Testis (tissue), 5 donors: ENCODE measurements at places on chromosomes 1 and 21.

DNA sequence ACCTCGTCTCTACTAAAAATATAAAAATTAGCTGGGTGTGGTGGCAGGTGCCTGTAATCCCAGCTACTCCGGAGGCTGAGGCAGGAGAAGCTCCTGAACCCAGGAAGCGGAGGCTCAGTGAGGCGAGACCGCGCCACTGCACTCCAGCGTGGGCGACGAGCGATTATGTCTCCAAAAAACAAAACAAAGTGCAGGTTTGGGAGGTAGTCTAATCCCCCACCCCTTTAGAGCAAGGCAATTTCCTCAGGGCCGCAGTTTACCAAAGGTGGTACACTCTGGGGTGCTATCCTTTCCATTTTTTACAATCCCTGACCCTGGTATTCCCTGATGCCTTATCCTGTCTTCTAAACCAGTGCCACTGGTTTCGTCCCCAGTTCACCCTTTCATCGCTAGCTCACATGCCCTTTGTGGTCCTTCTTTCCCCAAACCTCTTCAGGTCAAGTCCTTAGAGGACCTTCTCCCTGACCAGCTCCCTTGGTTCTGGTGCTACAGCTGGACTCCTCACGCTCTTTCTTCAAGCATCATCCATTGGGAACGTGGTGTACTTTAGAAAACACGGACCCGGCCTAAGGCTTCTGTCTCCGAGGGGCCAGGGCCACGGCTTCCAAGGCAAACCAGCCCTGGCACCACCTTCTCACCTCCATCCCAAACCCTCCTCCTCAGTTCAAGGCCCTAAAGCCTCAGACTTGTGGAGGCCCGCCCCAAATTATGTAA, 873 bp downstream of the IFT25 start:
- peak; percentile 28 for DNase-seq

DNA sequence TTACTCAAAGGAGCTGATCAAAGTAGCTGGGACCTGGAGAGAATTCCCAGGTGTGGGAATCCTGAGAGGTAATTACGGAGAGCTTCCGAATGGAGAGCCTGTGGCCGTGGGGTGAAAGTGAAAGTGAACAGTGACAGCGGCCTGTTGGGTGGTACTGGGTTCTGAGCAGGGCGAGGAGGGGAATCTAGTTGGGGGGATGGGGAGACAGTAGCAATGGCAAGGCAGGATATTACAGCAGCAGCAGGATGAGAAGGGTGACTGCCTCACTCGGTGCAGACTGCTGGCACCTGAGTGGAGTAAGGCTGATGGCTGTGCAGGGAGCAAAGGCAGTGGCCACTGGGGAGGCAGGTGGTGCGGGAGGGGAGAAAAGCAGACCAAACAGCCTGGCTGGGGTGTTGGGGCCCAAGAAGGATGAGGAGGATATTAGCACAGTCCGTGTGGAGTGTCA, 70.3 kb upstream of the PRDX6 start:
- DNase-seq, result no peak

DNA sequence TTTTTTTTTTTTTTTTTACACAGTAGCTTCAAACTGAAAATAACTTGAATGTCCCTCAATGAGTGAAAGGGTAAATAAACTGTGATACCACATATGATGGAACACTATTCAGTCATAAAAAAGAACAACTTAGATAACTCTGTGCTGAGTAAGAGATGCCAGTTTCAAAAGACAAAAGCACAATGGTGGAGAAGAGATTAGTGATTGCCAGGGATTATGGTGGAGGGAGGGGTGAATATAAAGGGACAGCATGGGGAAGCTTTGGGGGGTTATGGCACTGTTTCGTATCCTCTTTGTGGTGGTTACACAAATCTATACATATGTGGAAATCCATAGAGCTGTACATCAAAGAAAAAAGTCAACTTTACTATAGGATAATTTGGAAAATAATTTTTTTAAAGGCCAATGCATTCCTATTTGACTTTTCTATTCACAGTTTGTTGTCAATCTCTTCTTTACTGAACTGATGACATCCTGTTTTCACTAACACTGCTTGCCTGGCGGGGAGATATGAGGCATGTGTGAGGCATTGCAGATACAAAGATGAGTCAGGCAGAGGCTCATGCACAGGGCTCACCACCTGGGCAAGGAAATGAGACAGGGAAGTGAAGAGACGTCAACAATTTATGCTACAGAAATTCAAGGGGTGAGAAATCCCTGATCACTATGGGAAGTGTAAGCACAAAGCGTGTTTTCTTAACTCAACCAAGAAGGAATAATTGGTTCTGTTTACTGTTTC, 302.7 kb downstream of the DUSP10 start:
- no peak for DNase-seq

GRCh38 chr1:232291681-232292080, 338.3 kb downstream of the SIPA1L2 start:
- no peak for DNase-seq

DNA sequence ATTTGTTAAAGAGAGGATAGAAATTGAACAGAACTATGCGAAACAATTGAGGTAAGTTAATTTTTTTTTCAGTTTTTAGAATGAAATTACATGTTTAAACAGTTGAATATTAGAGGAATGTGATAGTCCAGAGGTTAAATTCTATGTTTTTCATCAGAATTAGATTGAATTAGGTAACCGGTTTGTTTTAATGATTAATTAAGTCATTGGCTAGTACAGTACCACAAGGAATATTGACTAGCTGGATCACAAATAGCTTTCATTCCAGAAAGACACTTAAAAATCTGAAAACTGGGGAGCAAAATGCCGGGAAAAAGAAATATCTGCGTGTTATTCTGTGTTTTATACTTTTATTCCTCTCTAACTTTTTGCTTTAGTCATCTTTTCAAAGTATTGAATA, 51.6 kb downstream of the FNBP1L start:
- DNase-seq, result no peak

DNA sequence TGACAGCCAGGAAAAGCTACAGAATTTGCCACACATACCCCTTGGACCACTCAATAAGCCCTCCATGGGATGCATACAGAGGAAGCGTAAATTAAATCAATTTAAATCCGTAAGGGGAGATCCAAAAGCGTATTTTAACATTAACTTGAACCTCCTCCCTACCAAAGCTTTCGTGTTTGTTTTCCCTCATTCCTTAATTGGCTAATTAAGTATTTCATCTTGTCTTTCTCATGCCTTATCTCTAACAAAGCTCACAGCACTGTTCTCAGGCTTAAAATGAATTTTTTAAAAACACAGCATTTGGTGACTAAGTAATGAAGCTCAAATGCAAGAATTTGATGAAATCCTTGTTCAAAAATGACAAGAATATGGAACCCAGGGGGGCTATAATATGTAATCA, 3.1 kb downstream of the PTPN14 start:
- DNase-seq, result no peak

DNA sequence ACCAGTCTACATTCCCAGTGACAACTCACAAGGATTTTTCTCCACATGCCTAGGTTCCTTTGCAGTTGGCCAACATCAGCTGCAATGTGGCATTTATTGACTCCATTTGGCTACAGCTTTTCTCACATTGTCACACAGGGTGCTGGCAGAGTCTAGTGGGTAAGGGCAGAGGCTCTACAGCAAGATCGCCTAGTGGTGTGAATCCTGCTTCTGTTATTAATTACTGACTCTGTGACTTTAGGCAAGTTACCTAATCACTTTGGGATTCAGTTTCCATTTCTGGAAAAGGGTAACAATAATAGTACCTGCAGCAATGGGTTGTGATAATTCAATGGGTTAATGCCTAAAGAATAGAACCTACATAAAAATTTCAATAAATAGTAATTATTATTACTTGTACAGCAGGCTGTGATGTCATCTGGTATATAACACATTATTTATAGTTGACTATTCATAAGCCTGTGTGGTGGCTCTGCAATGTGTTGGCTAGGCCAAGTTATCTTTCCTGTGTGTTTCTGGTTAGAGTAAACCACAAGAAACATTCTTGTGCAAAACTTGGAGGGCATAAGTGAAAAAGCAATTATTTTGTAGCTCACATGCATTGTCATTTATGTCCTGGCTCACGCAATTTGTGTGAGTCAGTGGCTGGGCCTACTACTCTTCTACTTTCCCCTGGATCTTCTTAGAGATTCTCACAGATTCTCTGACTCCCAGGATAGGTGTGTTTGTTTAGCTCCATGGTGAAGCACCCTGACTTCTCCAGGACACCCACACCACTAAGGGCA, 59.5 kb downstream of the PTGS2 start:
- no peak for DNase-seq

DNA sequence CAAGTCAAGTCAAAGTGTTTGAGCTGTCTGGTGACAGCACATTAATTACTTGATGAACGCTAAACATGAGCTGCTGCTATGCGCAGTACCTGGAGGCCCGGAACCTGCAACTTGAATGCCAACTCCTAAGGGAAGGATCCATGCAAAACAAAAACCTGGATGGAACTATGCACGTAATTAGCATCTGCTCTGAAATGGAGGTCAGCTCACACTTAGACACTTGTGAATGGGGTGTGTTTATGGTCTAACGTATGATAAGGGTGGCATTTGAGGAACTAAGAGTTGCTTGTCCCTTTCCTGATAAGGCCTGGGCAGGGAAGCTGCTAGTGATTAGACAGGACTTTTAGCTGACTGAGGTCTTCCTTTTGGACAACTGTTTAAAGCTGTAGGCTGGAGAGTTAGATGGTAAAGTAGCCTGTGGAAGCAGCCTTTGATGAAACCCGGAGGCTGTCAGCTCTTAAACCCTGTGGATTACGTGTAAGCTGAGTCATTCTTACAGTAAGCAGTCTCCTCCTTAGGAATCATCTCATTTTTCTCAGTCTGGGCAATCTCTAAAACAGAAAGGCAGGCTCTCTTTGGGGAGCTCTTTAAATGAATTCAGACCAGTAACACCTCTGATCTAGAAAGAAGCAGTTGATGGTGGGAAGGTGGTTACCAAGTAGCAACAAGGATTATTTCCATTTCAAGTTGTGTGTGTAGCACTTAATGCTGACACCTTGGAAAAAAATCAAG, 6.8 kb downstream of the TENT5C start:
- no peak for DNase-seq

DNA sequence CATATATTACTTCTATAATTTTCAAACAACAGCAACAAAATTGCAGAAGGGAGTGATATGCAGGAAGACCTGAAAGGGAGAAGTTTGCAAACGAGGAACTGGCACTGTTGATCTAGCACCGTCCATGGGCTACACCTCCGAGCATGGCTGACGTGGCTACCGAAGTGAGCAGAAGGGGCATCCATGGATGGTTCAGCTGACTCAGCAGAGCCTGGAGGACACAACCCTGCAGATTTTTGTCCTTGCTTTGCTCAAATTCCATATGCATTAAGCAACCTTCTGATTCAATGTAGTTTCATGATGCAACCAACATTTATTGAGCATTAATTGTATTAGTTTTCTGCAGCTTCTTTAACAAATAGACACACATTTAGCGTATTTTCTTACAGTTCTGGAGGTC, 191.2 kb downstream of the C1orf94 start:
- DNase-seq, result no peak

GRCh38 chr1:211335522-211336157, 9.0 kb downstream of the TRAF5 start:
- no peak for DNase-seq

GRCh38 chr21:17795146-17796036, 23.8 kb downstream of the C21orf91 start:
- DNase-seq, result no peak

GRCh38 chr1:183632964-183633363, 2.6 kb downstream of the ARPC5 start:
- no peak for DNase-seq

DNA sequence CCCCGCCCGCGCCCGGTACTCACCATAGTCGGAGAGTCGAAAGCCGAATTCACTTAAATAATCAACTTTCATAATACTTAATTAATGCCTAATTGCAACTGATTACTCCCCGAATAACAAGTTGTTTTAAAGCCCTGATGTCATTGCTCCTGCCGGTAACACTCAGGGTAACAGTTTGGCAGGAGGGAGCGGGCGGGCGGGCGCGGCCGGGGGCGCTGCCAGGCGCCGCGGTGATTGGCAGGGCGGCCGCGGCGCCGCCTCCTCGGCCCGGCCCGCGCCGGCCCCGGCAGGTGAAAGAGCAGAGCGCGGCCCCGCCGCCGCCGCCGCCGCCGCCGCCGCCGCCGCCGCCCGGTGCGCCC, 102.2 kb downstream of the CASZ1 start:
- DNase-seq, result no peak

- no peak for DNase-seq
Measured at GRCh38 chr1:239814306-239814881, 277.3 kb upstream of the FMN2 start.

GRCh38 chr1:29177022-29177705, 4.5 kb downstream of the SRSF4 start:
- no peak for DNase-seq

DNA sequence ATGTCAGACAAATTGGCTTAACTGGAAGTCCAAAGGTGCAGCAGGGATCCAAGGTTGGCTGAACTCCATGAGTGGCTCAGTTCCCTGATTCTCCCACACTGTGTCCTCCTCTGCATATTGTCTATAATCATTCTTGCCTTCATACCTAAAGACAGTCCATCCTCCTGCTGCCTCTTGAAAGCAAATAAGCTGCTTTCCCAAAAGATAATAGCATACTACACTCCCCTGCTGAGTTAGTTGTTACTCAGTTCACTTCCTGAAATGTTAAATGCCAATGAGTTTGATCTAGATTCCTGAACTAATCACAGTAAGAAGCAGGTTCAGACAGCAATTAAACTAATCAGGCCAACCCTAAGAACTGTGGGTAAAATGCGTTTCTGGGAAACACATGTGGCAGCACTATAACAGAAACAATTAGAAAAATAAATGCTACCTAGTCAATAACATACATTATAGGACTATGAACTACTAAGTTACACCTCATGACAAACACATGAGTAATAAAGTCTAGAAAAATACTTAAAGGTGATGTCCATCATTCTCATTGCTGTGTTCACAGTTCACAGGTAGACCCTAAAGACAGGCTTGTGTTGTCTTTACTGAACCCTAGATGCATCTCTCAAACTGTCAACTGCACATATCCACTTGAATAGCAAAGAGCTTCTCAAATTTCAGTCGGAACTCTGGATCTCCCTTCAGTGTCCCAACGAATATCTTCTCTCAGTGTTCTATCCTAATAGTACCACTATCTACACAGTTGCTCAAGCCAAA, 50.8 kb upstream of the BOLA1 start:
- DNase-seq, result no peak

GRCh38 chr1:223417444-223417843, 24.2 kb downstream of the CCDC185 start:
- DNase-seq, result no peak

- peak; percentile 93 for DNase-seq
Measured at GRCh38 chr1:228275430-228276173, 67.8 kb downstream of the OBSCN start.

GRCh38 chr1:81634294-81634693, 166.4 kb upstream of the ADGRL2 start:
- DNase-seq, result no peak

DNA sequence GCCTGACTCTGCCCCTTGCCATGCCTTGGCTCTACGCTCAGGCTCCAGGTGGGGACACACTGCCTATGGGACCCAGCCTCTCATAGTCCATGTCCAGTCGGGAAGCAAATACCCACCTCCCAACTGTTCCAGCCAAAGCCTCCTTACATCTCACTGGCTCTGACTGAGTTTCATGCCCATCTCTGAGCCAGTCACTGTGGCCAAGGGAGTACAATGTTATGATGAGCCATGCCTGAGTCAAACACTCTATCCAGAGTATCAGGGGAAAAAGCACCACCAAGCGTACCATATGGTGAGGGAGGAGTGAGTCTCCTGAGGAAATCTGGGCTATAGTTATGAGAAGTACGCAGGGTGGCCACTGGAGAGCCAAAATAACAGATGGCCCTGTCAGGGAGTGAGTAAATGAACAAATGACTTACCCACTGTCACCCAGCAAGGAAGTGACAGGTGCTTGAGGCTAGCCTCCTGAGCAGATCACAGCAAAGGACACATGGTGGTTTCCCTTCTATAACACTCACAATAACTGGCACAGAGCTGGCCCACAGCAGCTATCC, 236.6 kb upstream of the GJB5 start:
- DNase-seq, result no peak
